ENCODE measurements at places on chromosomes 3 and 15.

- no peaks in the 10 kb centered on the region for H3K4me1 ChIP-seq
- H3K27me3 ChIP-seq, result peaks cover 13% of the 10 kb centered on the region
- no peaks in the 10 kb centered on the region for H3K36me3 ChIP-seq
- H3K4me3 ChIP-seq, result no peak overlapping the region
- no peak for DNase-seq
Measured at GRCh38 chr3:171748064-171748924, 62.0 kb downstream of the PLD1 start.

DNA sequence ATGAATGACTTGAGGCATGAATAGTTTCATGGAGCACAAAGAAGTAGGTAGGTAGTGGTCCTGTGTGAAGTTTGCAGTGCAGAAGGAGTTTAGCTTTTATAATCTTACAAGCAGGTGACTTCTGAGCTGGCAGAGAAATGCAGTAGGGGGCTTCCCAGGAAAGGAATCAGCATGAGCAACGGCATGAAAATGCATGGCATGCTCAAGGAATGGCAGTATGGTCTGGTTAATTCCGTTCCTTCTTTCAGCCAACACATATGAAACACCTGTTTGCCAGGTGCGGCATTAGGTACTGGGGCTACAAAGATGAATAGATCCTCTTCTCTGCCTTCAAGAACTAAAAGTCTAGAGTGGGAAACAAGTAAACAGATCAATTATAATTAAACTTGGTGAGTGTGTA is 138.0 kb upstream of the BHLHE40 start:
- H3K27ac ChIP-seq, result no peak overlapping the region
- no peak overlapping the region for H3K4me3 ChIP-seq
- H3K4me1 ChIP-seq, result peaks cover 37% of the 10 kb centered on the region
- DNase-seq, result no peak

DNA sequence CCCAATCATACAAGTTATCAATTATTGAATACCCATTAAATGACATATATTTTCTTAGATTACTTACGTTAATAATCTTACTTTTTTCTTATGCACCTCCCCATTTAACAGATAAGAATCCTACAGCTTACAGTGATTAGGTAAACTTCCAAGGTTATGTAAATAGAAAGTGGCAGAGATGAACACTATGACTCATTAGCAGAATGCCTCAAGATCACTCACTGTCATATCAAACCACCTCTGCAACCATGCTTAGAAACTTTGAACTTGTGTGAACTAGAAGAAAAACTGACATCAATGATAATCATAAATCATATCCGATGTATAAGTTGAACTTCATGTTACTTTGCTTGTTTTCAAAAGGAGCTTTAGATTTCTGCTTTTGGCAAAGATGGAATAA is 911.6 kb upstream of the ARPP21 start:
- H3K27ac ChIP-seq, result no peak overlapping the region
- no peak for DNase-seq
- H3K4me1 ChIP-seq, result no peaks in the 10 kb centered on the region
- no peak overlapping the region for H3K4me3 ChIP-seq
- H3K36me3 ChIP-seq, result no peaks in the 10 kb centered on the region
- H3K27me3 ChIP-seq, result no peaks in the 10 kb centered on the region

GRCh38 chr3:17491601-17492000 is 250.8 kb downstream of the TBC1D5 start:
- no peak overlapping the region for H3K27ac ChIP-seq
- H3K4me3 ChIP-seq, result no peak overlapping the region
- DNase-seq, result no peak

GRCh38 chr3:56467108-56467507 is 1.2 kb downstream of the ERC2 start:
- H3K36me3 ChIP-seq, result no peaks in the 10 kb centered on the region
- peak; percentile 35 for DNase-seq
- peak overlapping the region; percentile 14 for H3K4me3 ChIP-seq
- no peak overlapping the region for H3K27ac ChIP-seq
- peaks cover 71% of the 10 kb centered on the region for H3K27me3 ChIP-seq

DNA sequence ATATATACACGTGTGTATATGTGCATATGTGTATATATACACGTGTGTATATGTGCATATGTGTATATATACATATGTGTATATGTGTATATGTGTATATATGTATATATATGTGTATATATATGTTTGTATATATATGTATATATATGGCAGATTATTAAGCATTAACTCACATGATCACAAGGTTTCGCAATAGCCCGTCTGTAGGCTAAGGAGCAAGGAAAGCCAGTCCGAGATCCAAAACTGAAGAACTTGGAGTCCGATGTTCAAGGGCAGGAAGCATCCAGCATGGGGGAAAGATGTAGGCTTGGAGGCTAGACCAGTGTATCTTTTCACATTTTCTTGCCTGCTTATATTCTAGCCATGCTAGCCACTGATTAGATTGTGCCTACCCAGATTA is 23.7 kb downstream of the NAALADL2 start:
- no peak for DNase-seq
- no peak overlapping the region for H3K27ac ChIP-seq
- no peaks in the 10 kb centered on the region for H3K4me1 ChIP-seq
- H3K36me3 ChIP-seq, result no peaks in the 10 kb centered on the region

DNA sequence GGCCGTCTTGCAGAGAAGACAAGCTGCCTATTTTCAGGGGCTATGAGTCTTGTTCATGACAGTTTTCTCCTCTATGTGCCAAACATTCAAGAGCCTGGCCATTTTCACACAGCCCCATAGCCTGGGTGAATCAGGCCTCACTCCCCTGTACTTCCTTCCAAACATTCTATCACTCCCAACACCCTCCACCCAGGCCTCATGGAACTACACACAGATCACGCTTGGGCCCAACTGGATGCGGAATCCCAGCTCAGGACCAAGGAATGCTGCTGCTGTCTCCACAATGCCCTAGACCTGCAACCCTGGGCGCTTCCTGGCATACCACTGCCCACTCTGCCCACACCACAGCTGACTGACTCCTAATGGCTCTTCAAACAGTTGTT is 39.4 kb upstream of the PCSK6 start:
- H3K4me3 ChIP-seq, result no peak overlapping the region
- no peaks in the 10 kb centered on the region for H3K27me3 ChIP-seq
- H3K36me3 ChIP-seq, result no peaks in the 10 kb centered on the region

GRCh38 chr3:189368384-189368783 is 196.6 kb downstream of the TPRG1 start:
- no peak overlapping the region for H3K27ac ChIP-seq
- H3K27me3 ChIP-seq, result no peaks in the 10 kb centered on the region
- no peaks in the 10 kb centered on the region for H3K4me1 ChIP-seq
- no peak overlapping the region for H3K4me3 ChIP-seq

GRCh38 chr3:161310649-161311423 is 60.5 kb downstream of the SPTSSB start:
- H3K27me3 ChIP-seq, result no peaks in the 10 kb centered on the region
- peaks cover 43% of the 10 kb centered on the region for H3K4me1 ChIP-seq
- DNase-seq, result peak; percentile 70
- no peaks in the 10 kb centered on the region for H3K36me3 ChIP-seq
- no peak overlapping the region for H3K4me3 ChIP-seq
- no peak overlapping the region for H3K27ac ChIP-seq

DNA sequence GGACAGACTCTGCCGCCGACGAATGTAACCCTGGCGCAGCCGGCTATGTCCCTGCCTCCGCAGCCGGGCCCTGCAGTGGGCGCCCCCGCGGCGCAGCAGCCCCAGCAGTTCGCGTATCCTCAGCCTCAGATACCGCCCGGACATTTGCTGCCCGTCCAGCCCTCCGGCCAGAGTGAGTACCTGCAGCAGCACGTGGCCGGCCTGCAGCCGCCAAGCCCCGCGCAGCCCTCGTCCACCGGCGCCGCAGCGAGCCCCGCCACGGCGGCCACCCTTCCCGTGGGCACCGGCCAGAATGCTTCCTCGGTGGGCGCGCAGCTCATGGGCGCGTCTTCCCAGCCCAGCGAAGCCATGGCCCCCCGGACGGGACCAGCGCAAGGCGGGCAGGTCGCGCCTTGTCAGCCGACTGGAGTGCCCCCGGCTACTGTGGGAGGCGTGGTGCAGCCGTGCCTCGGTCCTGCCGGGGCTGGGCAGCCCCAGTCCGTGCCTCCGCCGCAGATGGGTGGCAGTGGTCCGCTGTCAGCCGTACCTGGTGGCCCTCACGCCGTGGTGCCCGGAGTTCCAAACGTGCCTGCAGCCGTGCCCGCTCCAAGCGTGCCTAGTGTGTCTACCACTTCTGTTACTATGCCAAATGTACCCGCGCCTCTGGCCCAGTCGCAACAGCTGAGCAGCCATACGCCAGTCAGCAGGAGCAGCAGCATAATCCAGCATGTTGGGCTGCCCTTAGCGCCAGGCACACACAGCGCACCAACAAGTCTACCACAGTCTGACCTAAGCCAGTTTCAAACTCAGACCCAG is 2.4 kb downstream of the TSC22D2 start:
- DNase-seq, result peak; percentile 38
- H3K36me3 ChIP-seq, result peaks cover 7% of the 10 kb centered on the region
- H3K27me3 ChIP-seq, result no peaks in the 10 kb centered on the region
- H3K27ac ChIP-seq, result no peak overlapping the region
- H3K4me3 ChIP-seq, result peak overlapping the region; percentile 93

DNA sequence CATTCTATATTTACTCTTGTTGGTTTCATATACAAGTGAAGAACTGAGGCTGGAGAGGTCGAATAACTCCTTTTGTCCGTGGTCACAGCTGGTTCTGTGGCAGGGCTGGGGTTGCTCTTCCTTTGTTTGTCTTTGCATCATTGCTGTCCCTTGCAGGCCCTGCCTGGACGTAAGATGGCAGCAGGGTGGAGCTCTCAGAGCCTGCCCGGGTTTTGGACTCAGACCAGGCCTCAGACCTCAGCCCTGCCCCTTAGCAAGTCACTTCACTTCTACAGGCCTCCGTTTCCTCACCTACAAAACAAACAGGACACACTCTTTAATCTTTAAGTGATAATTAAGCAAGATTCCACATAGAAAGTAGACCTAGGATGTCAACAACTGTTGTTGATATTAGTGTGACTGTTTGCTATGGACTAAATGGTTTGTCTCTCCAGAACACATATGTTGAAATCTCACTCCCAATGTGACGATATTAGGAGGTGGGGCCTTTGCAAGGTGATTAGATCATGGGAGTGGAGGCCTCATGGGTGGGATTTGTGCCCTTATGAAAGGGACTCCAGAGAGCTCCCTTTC is 65.6 kb upstream of the PLXNA1 start:
- H3K27me3 ChIP-seq, result no peaks in the 10 kb centered on the region
- H3K4me3 ChIP-seq, result no peak overlapping the region

DNA sequence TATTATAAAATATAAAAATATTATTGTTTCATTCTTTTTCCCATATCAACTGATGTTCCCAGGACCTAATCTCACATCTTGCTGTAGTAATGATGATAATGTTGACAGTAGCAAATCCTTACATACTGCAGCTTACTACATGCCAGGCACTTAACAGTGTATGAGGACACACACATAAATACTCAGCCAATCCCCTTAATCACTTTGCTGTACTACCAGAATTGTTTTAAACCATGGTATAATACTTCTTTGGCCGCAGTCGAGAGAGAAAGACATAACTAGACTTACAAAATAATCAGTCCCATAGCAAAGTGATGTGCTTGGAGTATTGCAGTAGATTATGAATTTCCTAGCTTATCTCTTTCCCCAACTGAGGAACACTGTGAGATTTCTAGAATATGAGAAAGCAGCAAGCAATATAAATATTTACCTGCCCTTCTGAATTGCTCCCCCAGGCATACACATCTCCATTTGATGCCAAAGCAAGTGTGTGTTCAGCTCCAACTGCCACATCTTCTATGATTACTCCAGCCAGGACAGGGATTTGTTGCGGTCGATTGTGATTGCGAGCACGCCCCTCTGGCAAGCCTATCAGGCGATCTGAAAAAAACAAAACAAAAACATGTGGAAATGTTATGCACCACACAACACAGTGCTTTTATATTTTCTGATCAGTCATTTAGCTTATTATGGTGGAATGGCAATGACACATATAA is 33.0 kb downstream of the FBXL22 start:
- no peak overlapping the region for H3K4me3 ChIP-seq
- H3K36me3 ChIP-seq, result peaks cover 93% of the 10 kb centered on the region
- DNase-seq, result no peak
- no peak overlapping the region for H3K27ac ChIP-seq
- H3K4me1 ChIP-seq, result no peaks in the 10 kb centered on the region
- no peaks in the 10 kb centered on the region for H3K27me3 ChIP-seq

- peaks cover 7% of the 10 kb centered on the region for H3K36me3 ChIP-seq
- no peaks in the 10 kb centered on the region for H3K27me3 ChIP-seq
- no peak for DNase-seq
- no peak overlapping the region for H3K27ac ChIP-seq
- no peak overlapping the region for H3K4me3 ChIP-seq
Measured at GRCh38 chr15:28933710-28934445, 48.1 kb downstream of the APBA2 start.

DNA sequence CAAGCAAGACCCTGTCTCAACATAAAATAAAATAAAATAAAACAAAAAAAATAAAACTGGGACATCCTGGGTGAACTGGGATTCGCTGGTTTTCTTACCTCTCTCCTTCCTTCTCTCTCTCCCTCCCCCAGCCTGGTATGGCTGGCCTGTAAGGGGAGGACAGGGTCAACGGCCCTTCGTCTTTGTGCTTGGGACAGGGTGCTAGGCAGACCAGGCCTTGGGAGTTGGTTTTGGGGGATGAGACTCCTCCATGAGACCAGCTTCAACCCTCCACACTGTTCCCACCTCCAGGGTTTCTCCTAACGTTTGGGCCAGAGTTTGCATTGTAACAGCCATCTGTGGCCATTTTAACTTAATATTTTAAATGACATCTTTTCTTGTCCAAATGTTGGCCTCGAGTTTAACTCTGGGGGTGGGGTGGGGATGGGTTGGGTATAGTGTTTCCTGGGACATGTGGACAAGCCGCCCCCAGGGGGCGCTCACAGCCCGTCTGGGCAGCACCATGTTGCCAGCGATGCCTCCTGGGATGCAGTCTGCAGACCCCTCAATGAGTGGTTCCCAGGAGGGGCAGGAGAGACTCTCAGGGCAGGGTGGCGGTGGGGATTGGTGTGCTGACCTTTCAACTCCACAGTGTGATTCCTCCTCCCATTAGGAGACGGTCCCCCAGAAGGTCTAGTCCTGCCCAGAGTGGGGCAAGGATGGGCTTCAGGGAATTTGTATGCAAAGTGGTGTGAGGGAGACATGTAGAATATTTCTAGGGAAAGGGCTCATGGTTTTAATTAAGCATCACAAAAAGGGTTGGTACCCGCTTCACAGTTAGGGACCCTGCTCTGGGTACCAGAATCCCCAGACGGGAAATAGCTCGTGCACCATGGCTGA is 37.7 kb upstream of the LCTL start:
- no peaks in the 10 kb centered on the region for H3K36me3 ChIP-seq
- DNase-seq, result peak; percentile 61
- H3K27ac ChIP-seq, result no peak overlapping the region

GRCh38 chr15:39690881-39691634 is 91.6 kb downstream of the FSIP1 start:
- H3K36me3 ChIP-seq, result no peaks in the 10 kb centered on the region
- no peak overlapping the region for H3K27ac ChIP-seq
- no peaks in the 10 kb centered on the region for H3K4me1 ChIP-seq
- no peaks in the 10 kb centered on the region for H3K27me3 ChIP-seq
- no peak overlapping the region for H3K4me3 ChIP-seq

Measured in CD4-positive, alpha-beta T cell (primary cell).